Caco-2 (cell line): ENCODE measurements at places on chromosomes 5 and 9. TPM values are rescaled to one million over a fixed set of nuclear protein-coding genes. Genes with fewer than 3 reads are reported as not detected.

FAM163B gene
- total RNA-seq = not detected in 2 replicates

GDNF gene
- total RNA-seq = not detected in 2 replicates

PCDHGB3 gene
- total RNA-seq = 0.54 and 0.60 TPM in 2 replicates

CKMT2 gene
- total RNA-seq = not detected in 2 replicates

GABRA6 gene
- total RNA-seq = not detected in 2 replicates

C9 gene
- 0.39 and 0.41 TPM in 2 replicates for total RNA-seq

SPATA31A6 gene
- total RNA-seq = not detected in 2 replicates

ZNF300 gene
- 1.8 and 2.2 TPM in 2 replicates for total RNA-seq

RNF44 gene
- total RNA-seq = 84.2 and 90.8 TPM in 2 replicates

HTR1A gene
- not detected in 2 replicates for total RNA-seq

C9orf50 gene
- not detected in 2 replicates for total RNA-seq

PAIP1 gene
- 115 and 121 TPM in 2 replicates for total RNA-seq

RAD17 gene
- 33.8 and 36.0 TPM in 2 replicates for total RNA-seq

CCT5 gene
- 462 and 480 TPM in 2 replicates for total RNA-seq

PCDHA9 gene
- not detected in 2 replicates for total RNA-seq

ARHGEF39 gene
- total RNA-seq = 31.4 and 32.8 TPM in 2 replicates

COL15A1 gene
- not detected in 2 replicates for total RNA-seq

OR1J2 gene
- not detected in 2 replicates for total RNA-seq

FOXD4L5 gene
- total RNA-seq = 0.25 and 0.42 TPM in 2 replicates

PCDHGA6 gene
- 0.49 and 0.79 TPM in 2 replicates for total RNA-seq

CMBL gene
- total RNA-seq = 16.5 and 18.4 TPM in 2 replicates

FAXDC2 gene
- 0.95 and 1.6 TPM in 2 replicates for total RNA-seq

FAM170A gene
- total RNA-seq = not detected in 2 replicates

HEMGN gene
- not detected in 2 replicates for total RNA-seq
